ENCODE measurements at places on chromosomes 5 and 9.

- no peak for DNase-seq
Measured at GRCh38 chr5:60055168-60055567, 161.6 kb upstream of the PDE4D start.

GRCh38 chr5:169909945-169910344 is 70.3 kb downstream of the INSYN2B start:
- DNase-seq = no peak

- no peak for DNase-seq
Measured at GRCh38 chr9:78697618-78698017, 400.7 kb downstream of the PSAT1 start.

- no peak for DNase-seq
Measured at GRCh38 chr5:15105799-15106393, 234.3 kb upstream of the ANKH start.

- no peak for DNase-seq
Measured at GRCh38 chr9:6614489-6614888, 31.0 kb downstream of the GLDC start.

DNA sequence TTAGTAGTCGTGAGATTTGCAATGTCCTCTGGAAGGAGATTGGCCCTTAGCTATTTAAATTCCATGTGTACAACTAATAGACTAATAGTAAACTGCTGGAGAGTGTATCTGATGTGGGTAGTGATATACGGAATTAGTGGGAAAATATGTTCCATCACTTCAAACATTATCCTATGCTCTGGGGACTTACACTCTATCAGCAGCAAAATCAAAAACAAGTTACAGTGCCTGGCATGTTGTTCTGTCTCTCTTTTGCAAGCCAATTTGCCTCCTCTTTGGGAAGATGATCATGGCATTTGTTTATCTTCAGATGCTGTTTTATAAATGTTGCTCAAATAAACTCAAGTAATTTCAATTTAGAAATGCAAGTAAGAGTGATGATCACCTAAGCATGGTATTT is 311.9 kb upstream of the ACO1 start:
- DNase-seq = no peak

DNA sequence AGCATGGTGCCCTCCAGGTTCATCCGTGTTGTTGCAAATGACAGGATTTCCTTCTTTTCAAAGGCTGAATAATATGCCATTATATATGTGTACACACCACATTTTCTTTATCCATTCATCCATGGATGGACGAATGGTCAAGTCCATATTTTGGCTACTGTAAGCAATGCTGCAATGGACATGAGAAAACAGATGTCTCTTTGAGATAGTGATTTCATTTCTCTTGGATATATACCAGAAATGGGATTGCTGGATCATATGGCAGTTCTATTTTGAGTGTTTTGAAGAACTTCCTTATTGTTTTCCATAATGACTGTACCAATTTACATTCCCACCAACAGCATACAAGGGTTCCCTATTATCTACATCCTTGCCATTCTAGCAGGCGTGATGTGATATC is 67.9 kb downstream of the TEK start:
- DNase-seq = no peak

- DNase-seq = no peak
Measured at GRCh38 chr5:135450952-135451351, 1.2 kb downstream of the TIFAB start.

DNA sequence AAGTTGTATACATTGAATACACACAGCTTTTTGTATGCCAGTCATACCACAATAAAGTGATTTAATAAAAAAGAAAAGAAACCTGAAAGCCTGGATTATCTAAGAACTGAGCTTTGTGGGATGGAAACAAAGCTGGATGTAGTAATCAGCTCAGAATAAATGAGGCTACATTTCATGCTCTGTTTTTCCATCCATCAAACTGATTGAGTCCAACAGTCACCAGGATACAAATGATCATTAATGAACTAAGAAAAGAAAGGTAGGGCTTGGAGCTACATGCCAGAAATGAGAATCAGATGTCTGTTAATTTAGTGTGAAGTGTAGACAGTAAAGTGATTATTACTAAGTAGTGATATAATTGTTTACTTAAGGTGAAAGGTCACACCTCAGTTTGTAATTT is 109.8 kb upstream of the TARS1 start:
- DNase-seq = no peak

GRCh38 chr5:66892716-66893115 is 296.5 kb downstream of the MAST4 start:
- no peak for DNase-seq

DNA sequence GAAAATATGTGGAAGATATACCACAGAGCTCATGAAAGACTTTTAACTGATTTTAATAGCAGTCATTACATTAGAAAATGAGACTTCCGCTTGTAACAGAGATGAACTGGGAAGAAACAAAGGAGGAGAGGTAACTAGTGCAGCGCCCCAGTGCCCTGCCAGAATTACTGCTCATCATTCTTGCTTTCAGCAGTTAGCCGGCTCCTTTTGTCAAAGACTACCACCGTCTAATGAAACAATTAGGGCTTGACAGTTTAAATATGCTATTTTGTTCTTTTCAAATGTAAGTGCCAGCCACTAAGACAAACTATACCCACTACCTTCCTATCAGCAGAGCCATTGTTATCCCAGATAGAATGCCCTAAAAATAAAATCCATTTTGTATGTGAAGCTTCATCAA is 328.4 kb downstream of the EFNA5 start:
- DNase-seq = no peak

DNA sequence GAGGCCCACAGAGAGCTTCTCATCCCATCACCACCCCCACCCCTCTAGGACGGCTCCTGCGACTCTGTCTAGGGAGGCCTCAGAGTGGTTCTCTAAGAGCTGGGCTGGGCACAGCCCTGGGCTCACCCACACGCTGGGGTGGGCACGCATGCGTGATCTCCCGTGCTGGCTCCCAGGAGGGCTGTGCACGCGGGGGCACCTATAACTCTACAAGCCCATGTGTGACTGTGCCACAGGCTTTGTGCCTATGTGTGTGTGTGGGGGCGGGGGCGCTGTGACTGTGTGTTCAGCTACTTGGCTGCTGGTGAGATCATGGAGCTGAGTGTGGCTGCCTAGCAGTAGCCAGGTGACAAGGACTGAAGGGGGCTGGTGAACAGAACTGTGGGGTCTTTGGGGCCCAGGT is 32.2 kb downstream of the NDUFA8 start:
- DNase-seq = no peak

DNA sequence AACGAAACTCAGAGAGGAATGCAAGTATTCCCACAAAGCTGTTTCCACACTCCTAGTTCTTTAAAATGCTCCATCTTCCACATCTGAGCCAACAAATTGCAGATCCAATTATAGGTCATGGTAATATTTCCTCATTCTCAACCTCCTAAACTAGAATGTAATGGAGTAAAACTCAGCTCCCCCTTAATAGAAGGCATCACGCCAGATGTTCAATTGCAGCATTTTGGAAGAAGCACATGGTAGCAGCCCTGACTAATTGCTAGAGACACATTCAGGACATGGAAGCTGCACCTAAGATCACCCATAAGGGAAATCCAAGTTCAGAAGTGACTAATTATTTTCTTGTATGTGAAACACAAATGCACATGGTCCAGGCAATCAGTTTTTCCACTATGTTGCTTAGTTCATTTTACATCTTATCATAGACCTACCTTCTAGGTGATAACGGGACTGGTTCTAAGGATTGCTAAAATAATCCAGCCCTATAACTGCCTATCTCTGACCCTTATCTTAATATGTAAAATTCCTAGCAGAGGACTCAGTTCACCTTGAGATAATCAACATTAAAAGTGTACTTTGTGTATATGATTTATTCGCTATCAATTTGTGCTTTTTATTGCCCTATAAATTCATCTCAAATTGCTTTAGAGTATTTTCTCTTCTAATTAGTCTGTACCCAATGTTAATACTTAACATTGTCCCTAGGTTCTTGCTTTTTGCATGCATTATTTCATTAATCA is 75.1 kb downstream of the GABRB2 start:
- DNase-seq = no peak

- DNase-seq = no peak
Measured at GRCh38 chr9:99828417-99829176, 6.9 kb downstream of the NR4A3 start.

DNA sequence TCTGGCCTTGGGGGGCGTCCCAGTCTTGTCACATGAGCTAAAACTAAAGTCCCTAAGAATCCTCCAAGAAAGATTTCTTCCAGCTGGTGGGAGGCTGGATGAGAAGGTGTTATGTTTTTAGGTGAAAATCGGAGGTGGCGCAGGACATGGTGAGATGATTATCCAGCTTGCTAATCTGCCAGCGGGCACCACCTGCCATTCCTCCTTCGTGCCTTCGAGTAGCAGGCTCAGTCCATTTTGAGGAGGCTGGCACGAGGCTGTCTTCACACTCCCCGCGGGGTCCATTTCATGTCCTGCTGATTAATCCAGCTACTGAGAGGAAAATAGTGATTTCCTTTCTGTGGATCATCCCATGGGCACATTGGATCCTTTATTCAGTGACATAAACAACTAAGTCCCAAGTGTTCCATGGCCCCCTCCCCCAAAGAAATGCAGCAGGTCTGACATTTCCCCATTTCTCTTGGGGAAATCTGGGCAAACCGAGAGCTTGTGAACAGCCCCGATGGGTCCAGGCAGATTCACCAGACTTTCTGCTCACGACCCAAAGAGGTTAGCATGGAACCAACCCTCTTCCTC is 38.2 kb upstream of the EXOC3 start:
- no peak for DNase-seq

- DNase-seq = no peak
Measured at GRCh38 chr5:77443670-77444069, 48.4 kb downstream of the WDR41 start.

GRCh38 chr9:78397045-78397444 is 100.1 kb downstream of the PSAT1 start:
- no peak for DNase-seq

GRCh38 chr5:174094857-174095606 is 49.5 kb downstream of the NSG2 start:
- DNase-seq = no peak

DNA sequence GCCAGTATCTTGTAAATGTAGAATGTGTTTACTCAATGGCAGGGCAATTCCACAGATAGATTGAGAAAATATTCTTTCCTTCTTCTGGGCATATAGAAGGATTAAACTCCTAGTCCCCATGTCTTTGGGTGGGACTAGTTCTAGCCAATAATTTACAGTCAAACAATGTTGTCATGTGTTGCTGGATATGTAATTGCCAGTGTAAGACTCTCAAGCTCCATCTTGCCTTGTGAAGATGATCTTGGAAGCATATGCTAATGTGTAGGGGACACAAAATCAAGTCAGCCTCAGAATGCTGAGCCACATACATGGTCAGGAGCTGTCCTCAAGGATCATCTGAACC is 386.9 kb downstream of the CETN3 start:
- DNase-seq = no peak

Measured in activated CD8-positive, alpha-beta memory T cell treated with anti-CD3 and anti-CD28 coated beads for 4 hours (primary cell).